A172 (cell line): ENCODE measurements at places on chromosomes 2 and 18. TPM values are rescaled to one million over a fixed set of nuclear protein-coding genes. Genes with fewer than 3 reads are reported as not detected.

GRCh38 chr2:217858519-217859491 is 144.0 kb downstream of the TNS1 start:
- DNase-seq, result peak; percentile 38

GRCh38 chr2:72888438-72889202 is 1.4 kb downstream of the SPR start:
- DNase-seq, result no peak

DNA sequence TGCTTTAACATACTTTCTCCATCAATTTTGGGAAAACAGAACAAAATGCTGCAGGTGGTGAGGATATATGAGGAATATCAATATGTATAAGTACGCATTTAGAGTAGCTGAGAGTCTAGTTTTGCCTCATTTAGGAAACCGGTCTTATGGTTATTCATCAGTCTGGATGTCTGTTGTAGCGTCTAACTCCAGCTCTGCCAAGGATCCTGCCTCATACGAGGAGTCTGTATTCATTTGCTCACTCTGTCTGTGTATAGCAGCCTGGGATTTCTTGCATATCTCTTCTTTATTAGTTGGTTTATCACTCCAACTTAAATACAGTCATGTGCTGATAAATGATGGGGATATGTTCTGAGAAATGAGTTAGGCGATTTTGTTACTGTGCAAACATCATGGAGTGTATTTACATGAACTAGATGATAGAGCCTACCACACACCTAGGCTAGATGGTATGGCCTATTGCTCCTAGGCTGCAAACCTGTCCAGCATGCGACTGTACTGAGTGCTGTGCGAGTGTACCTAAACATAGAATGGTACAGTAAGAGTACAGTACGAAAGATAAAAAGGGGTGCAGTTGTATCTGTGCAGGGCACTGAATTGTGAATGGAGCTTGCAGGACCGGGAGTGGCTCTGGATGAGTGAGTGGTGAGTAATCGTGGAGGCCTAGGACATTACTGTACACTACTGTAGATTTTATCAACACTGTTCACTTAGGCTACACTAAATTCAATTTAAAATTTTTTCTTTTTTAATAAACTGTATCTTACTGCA is 148.1 kb downstream of the ZNF407 start:
- DNase-seq, result peak; percentile 69

DNA sequence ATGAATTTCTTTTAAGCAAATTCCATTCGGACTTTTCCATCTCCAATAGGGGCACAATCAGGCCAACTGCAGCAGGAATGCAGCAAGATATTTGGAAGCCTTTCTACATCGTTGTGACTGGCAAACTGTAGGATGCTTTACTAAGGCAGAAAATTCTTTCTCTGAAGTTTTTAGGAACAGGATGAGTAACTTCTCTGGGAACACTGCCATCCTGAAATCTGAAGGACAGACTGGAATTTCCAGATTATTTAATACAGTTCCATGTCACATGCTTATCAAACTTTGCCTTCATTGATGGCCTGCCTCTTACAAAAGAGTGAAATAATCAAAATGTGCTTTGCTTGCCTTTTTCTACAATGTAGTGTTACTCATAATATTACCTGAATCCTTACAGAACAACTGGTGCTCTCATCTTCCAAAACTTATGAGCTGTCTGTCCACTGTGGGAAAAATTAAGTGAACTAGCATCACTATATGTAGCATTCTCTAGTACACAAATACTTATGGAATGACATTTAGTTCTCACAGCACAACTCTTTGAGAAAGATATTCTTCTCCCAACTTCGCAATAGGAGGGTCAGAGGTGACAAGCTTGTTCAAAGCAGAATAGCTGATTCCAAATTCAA is 32.0 kb upstream of the MAP2 start:
- DNase-seq, result peak; percentile 72

The D2HGDH gene
- total RNA-seq, result 12.6 and 14.6 TPM in 2 replicates

The SATB2 gene
- total RNA-seq, result 8.8 and 10.2 TPM in 2 replicates

- DNase-seq, result no peak
Observed at GRCh38 chr2:129160879-129161278, 818.6 kb upstream of the RAB6C start.

The BMP10 gene
- 0.46 TPM in 1 of 2 replicates, not detected in the other for total RNA-seq

The COL6A3 gene
- total RNA-seq, result 2.5 and 4.8 TPM in 2 replicates

DNA sequence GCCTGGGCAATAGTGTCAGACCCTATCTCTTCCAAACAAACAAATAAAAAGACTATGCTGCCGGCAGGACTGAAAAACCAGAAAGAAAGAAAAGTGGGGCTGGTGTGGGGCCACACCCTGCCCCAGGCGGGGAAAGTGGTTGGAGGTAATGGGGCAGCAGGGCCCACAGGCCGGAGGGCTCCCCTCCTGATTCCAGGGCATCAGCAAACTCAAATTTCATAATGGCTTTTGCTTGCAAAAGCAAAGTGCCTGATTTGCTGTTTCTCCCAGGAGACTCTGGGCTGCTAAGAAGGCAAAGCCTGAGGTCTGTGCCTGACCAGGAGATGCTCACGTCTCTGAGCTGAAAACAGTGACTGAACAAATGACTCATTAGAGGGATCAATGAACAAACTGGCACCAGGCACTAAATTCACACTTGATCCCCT is 121.9 kb downstream of the HDAC4 start:
- DNase-seq, result no peak

The ASXL2 gene
- 8.8 and 9.6 TPM in 2 replicates for total RNA-seq

The CNDP1 gene
- total RNA-seq, result not detected in 2 replicates

GRCh38 chr18:21444465-21445212 is 155.9 kb downstream of the ESCO1 start:
- DNase-seq, result peak; percentile 72

GRCh38 chr2:61662990-61663389 is 124.8 kb upstream of the XPO1 start:
- no peak for DNase-seq

The RNF125 gene
- total RNA-seq, result 0.02 and 0.36 TPM in 2 replicates

DNA sequence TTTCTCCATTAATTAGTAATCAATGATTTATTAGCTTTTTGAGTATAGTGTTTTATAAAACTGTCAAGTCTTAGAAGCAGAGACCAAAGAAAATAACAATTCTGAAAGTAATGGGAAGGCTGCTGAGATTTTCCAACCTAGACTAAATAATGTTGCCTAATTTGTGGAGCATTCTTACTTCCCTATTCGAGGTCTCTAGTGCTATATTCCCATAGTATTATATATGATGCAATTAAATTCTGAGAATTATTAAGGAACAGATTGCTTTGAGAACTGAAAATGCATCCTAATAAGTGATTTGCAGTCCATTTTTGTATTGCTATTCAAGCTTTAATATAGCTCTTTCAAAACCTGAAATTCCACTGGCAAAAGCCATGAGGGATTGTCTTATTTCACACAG is 27.7 kb upstream of the DOCK10 start:
- no peak for DNase-seq

GRCh38 chr18:49009661-49010060 is 58.9 kb upstream of the SMAD7 start:
- DNase-seq, result no peak

DNA sequence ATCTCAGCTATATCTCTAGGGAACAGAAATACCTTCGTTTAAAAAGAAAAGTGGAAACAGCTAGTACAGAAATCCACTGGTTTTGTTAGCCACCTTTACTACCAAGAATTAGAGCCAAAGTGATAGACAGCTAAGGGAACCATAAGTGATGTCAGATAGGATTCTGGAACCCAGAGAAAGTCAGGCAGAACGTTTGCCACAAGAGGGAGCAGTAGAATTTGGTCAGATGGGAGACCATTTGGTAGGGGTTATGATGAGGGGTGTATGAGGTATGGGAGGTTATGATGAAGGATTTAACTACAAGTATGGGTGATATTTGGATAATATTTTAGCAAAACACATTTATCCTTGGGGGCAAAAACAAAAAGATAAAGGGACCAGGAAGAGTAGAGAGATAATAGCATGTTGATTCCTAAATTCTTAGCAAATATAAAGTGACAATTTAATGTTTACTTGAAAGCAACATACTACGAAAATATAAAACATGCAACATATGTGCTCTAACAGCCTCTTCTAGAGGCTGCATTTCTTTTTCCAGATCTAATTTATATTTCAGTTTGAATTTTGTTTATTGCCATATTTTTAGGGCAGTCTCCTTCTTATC is 3.3 kb downstream of the SLC8A1 start:
- peak; percentile 66 for DNase-seq

- no peak for DNase-seq
Observed at GRCh38 chr18:50895350-50896045, 16.6 kb downstream of the ME2 start.
